ENCODE measurements at places on chromosomes 2 and 18. TPM values are rescaled to one million over a fixed set of nuclear protein-coding genes. Genes with fewer than 3 reads are reported as not detected.

DNA sequence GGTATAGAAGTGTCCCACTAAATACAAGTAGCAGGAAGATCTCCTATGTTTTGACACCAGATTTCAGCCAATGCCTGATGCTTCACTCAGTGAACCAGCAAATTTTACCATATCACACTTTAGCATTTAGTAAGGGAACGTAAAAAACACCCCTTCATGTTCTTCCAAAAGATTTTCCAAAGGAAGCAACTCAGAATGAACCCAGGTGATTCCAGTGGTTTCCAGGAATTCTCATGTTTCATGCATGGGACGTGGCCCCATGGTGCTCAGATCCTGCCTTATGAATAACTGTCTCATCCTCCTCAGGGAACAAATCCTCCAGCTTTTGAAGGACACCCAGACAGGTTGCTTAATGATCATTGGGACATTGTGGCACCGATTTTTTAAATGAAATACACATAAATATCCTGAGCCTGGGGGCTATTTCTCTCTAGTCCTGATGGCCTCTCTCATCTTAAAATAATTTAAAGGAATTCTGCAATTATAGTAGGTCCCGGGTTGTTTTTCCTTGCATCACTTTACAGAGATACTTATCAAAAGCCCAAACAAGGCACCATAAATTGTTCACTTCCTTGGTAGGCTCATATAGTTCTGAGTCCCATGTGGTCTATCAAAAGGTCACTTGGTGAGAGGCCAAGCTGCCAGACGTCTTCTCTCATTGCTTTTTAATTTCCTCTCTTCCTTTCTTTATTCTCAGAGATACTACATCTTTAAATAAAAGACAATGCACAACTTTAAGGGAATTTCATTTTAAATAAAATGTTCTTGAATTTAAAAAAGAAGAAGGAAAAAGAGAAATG is 261.0 kb downstream of the ZNF516 start:
- DNase-seq, result no peak

DNA sequence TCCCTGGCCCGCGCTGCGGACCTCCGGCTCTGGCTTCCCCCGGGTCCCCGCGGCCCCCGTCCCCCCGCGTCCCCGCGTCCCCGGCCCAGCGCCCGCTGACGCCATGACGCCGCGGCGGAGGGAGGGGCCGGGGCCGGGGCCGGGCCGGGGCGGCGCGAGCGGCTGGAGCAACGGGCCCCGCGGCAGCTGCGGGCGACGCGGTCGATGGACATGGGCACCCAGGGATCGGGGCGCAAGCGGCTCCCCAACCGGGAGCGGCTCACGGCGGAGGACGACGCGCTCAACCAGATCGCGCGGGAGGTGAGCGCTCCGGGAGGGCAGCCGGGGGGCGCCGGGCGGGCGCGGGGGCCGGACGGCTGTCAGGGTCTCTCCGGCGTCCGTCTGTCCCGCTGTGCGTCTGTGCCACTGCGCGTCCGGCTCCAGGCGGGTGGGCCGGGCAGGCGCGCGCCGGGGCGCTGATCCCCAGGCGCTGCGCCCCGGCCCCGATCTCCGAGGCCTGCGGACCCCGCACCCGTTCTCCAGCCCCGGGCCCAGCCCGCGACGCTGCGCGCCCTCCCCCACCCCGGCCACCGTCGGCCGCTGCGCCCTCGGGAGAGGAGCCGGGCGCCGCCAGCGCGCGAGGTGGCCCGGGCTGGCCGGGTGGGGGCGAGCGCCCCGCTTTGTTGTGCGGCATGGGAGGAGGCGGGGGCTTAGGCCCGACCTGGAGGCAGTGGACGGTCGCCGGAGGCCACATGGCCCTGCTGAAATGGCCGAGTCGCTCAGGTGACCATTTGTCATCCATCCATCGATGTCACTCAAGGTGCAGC is at the start of gene LRRFIP1:
LRRFIP1 (plus strand) TSS at position 147 of the 806 bp plus-strand sequence; CDS start at position 205, 58 bp downstream.
- DNase-seq, result peak; percentile 79

GRCh38 chr18:28248653-28249052 is 71.7 kb upstream of the CDH2 start:
- no peak for DNase-seq

GRCh38 chr2:68000170-68000825 is 62.5 kb downstream of the C1D start:
- no peak for DNase-seq

- DNase-seq, result no peak
Observed at GRCh38 chr18:35278085-35278484, 11.9 kb downstream of the ZSCAN30 start.

DNA sequence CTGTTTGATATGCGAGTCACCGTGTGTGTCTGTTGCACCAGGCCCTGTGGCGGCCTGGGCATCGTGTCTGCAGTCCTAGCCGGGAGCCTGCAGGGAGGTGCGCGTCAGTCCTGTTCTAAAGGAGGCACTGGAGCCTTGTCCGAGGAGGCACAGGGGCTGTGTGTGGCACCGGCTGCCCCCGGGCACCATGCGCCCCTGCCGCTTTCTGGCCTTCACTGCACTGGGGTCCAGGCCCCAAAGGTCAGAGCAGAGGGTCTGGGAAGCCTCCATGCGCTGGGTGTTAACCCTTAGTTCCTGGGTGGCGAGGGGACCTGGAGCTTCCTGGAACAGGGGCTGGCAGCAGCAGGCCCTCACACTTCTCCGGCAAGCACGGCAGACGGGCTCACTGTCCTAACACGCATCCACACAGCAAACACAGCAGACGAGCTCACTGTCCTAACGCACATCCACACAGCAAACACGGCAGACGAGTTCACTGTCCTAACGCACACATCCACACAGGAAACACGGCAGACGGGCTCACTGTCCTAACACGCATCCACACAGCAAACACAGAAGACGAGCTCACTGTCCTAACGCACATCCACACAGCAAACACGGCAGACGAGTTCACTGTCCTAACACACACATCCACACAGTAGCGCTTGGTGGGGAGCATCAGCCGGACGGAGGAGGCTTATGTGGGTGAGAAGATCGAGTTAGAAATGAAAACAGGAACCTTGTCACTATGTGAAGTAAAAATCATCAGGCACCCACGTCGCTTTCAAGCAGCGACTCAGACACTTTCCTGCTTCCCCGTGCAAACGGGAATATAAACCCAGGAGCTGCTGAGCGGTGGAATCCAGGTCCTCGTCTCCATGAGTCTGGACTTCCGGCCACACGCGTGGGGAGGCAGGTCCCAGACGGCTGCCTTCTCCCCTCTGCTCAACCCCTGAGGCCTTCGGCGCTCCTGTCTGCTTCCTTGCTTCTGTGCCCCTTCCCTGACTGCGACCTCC is 65.3 kb downstream of the TPO start:
- no peak for DNase-seq

GRCh38 chr2:220221992-220222391 is 594.6 kb downstream of the SLC4A3 start:
- no peak for DNase-seq

DNA sequence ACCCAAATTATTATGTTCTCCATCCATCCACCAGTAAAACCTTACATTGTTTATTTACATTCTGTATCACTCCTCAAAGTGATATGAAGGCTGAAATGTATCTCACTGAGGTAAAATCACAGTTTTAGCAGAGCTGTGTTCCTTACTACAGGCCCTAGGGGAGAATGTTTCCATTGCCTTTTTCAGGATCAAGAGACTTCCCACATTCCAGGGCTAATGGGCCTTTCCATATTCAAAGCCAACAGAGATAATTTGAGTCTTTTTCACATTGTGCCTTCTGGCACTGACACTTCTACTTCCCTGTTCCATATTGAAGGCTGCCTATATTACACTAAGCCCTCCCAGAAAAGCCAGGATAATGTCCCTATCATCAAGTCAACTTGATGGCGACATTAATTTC is 20.0 kb downstream of the NETO1 start:
- no peak for DNase-seq

DNA sequence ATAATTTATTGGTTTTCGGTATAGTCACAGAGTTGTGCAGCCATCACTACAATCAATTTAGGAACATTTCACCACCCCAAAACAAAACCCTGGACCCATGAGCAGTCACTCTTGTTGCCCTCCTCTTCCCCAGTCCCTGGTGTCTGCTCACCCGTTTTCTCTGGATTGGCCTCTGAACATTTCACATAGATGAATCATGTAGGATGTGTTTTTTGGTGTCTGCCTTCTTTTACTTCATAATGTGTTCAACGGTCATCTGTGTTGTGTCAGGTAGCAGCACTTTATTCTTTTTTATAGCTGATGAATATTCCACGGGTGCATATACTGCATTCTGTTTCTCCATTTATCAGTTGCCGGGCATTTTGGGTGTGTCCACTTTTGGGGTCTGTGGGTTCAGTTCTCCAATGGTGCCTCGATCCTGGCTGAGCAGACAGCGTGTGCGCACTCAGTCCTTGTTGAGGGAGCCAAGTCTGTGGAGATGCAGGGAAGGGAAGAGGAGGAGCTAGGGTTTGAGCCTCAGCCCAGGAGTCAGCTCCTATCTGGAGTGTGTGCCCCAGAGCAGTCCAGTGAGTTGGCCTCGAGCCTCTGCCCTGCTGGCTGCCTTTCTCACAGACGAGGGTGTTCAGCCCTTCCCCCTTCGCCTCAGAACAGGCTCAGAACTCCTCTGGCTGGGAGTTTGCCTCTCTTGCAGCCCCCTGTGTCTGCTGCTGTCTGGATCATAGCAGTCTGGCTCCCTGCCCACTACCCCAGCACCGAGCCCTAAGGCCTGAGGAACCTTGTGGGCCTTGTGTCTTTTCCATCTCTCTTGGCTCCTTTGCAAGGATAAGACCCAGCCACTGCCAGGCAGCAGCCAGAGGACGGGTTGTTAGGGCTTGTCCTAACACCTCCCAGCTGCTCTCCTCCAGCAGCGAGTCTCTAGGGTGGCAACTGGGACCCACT is 18.0 kb downstream of the C2orf74 start:
- DNase-seq, result peak; percentile 95

DNA sequence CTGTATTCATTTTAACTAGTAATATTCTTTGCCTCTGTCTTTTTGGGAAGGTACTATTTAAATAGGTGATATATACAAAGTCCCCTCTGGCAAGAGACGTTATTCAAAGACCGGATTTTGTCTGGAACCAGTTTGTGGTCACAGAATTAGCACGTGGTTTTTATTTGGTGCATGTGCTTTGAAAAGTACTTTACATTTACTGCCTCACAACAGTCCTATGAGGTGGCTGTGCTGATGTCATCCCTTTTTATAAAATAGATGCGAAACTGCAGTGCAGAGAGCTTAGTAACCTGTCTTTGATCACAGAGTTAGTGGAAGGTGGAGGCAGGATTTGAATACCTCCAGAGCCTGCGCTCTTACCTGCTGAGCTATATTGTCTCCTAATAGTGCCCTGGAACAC is 4.0 kb downstream of the LPIN1 start:
- no peak for DNase-seq

DNA sequence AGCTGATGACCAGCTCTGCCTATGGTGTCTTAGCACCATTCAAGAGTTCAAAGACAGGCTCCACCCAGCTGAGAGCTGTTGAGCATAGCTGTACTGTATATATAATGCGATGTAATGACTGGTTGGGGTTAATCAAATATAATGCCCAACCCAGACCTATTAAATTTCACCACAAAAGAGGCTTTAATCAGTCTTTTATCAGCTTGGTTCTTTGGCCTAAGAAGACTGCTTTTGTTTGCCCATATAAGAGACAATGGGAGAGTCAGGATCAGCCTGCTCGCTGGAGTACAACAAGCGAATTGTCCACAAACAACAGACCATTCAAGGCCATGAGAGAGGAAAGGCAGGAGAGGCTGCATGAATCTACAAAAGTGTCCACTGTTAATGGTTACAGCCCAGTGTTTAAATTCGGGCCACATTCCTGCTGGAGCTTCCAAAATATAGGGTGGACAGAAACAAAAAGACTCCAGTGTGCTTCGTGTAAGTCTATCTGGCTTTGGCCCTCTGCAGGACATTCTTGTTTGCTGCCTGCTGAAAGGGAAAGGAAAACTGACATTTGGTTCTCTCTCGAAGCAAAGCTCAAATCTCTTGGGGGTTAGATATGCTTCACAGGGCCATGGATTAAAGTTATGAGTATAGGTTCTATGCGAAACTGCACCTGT is 299.0 kb upstream of the FBXO11 start:
- no peak for DNase-seq

Gene CDH7
- 0.74 TPM for total RNA-seq

Gene EGR4
- total RNA-seq, result 0.06 TPM

Gene FIGN
- total RNA-seq, result 23.1 TPM

Gene C1GALT1C1L
- total RNA-seq, result not detected

Gene TMEM198
- total RNA-seq, result 6.7 TPM

Gene CNDP1
- not detected for total RNA-seq

Gene WNT10A
- total RNA-seq, result not detected

Data from cardiac muscle cell (in vitro differentiated cells and primary cell).